ENCODE measurements at places on chromosomes 1 and 21.

GRCh38 chr1:213720032-213720431, 267.7 kb upstream of the PROX1 start:
- DNase-seq: peak; percentile 62

DNA sequence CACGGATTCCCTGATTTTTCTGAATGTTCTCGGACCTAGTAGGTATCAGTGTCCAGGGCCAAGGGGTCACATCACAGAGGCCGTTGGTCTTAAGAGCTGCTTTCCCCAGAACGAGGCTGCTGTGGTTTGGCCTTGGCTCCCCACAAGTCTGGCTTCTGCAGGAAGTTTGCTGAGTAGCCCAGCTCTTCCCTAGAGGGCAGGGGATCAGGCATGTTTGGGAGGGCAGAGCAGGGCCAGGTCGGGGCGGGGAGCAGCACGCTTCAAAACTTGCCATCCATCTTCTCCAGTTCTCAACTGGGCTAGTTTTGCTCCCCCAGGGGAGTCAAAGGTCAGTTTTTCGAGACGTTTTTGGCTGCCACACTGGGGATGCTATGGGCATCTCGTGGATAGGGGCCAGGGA, 37.0 kb downstream of the MAN1C1 start:
- no peak for DNase-seq

DNA sequence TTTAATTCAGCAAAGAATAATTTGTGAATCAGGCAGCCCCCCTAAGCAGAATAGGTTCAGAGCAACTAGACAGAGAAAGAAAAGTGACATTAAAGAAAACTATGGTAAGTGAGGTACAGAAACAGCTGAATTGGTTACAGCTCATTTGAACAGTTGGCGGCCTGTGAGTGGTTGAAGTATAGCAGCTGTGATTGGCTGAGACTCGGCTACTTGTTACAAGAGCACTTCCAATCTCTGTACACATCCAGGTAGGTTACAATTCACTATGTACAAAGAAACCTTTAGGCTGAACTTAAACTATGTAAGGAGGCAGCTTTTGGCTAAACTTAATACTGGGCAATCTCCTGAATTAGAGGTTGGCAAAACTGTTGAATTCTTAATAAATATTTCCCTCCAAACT, 171.1 kb upstream of the LHX8 start:
- DNase-seq: no peak

GRCh38 chr1:182446033-182446669, 3.8 kb upstream of the RGSL1 start:
- peak; percentile 13 for DNase-seq

DNA sequence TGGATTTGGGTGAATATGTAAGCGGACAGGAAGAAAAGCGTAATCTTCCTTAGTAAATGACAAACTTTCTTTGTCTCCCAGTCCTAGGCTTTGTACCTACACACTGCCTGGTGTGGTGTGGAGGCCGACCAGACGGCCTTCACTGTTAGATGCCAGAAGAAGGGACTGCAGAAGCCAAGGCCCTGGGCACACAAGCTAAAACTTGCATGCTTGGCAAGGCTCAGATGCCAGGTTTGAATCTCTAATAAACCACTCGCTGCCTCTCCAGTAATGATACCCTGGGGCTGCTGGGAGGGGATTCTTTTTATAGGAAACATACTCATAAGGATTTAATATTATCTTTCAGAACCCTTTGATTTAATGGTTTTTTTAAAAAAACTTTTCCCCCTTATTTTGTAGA, 263.8 kb downstream of the PTPRC start:
- no peak for DNase-seq

DNA sequence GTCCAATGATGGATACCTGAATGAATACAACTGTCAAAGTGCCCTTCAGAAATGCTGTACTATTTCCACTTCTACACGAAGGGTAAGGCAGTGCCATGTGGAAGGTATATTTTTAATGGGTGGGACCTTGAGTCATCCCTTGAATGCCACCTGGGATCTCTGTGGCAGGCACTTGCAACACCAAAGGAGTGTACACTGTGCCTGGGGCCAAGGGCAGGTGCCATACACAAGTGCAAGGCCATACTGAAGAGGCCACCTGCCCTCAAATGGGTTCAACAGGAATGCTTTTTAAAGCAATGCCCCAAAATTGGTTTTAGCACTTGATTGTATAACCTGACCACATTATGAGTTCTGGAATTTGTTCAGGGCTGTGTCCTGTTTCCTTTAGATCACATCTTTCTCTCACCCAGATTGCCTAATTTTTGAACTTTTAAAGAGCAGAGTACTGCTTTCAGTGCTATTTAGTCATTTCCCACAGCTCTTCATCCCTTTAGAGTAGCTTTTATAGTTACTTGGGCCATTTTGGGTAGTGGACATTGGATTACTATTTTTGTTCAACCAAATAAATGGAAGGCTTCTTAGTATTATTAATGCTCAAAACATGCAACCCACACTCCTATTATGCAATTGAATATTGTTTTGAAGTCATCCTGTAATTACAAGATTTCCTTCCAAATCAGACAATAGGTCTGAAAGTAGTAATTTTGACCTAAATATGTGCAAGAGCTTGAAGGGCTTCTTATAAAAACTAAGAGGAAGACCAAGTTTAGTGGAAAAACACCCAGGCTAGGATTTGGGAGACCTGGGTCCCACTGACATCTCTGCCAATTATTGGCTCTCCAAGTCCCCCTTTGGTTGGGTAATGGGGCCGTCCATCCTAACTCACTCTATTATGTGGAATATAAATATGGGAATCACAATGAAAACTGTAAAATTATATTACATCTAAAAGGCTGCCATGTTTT, 57.2 kb downstream of the LEPR start:
- no peak for DNase-seq

DNA sequence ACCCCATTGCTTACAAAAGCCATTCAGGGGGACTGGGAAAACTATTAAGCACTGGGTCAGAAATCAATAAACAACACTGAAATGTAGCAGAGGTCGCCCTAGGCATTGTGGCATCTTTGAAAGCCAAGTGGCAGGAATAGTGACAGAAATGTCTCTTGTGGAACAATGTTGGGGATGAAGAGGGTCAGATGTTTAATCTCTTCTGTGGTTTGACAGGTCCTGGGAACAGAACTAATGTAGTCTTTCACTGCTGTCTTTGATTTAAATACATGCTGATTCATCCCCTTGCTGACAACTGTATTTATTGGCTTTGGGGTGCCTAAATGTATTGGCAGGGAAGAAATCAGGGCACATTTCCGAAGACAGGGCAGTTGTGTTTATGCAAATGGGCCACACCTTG, 194.8 kb downstream of the ATG4C start:
- no peak for DNase-seq

- DNase-seq: no peak
Measured at GRCh38 chr21:42414928-42415769, 11.4 kb downstream of the UBASH3A start.

DNA sequence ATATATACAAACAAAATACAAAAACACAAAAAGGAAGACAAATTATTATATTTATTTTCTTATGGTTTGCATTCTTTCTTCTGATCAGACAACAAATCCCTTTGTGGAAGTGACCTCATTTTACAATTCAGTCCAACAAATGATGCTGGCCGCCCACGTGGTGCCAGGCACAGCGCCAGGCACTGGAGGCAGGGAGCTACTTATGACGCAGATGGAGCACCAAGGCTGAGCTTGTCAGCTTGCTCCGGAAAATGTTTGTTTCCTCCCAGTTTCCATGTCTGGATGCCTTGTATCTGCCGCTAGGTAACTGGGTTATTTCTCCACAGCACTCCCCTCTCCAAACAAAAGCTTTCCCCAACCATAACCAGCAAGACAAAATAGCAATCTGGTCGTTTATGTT, 30.7 kb upstream of the CD34 start:
- DNase-seq: no peak

DNA sequence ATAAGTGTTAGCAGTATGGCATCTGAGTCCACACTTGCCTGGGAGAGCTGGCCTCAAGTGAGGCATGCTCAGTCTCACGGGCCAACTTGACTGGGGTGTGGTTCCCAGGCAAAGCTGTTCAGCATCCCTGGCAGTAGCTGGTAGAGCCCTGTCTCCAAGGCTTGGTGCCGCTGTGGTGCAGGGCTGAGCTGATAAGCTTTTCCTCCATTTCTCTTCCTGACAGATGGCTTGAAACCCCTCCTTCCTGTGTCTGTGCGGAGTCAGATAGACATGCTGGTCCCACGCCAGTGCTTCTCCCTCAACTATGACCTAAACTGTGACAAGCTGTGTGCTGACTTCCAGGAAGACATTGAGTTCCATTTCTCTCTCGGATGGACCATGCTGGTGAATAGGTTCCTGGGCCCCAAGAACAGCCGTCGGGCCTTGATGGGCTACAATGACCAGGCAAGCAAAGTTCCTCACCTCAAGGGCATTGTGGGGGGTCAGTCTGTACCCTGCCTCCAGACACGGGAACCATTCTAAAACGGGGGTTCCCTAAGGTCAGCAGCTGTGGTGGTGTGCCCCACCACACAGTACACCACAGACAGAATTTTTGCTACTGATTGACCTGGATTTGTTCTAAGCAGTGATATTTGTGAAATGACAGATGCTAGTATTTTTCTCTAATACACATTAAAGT, 13.7 kb upstream of the MIIP start:
- no peak for DNase-seq

DNA sequence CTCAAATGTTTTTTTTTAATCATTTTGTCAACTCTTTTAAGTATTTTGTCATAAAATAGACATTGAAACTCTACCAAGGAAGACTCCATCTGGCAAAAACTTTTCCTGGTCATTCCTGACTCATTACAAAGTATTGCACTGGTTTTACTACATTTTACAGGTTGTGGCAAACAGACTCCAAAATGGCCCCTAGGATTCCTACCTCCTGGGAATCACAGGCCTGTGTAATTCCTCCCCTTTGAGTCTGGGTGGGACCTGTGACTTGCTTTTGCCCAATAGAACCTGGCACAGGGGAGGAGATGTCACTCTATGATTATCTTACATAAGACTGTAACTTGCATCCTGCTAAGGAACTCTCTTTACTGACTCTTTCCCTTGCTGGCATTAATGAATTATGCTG, 123.6 kb upstream of the KCNJ6 start:
- no peak for DNase-seq

- no peak for DNase-seq
Measured at GRCh38 chr21:45719177-45719802, 75.8 kb downstream of the PCBP3 start.
